ENCODE measurements at places on chromosomes 7 and 10.

DNA sequence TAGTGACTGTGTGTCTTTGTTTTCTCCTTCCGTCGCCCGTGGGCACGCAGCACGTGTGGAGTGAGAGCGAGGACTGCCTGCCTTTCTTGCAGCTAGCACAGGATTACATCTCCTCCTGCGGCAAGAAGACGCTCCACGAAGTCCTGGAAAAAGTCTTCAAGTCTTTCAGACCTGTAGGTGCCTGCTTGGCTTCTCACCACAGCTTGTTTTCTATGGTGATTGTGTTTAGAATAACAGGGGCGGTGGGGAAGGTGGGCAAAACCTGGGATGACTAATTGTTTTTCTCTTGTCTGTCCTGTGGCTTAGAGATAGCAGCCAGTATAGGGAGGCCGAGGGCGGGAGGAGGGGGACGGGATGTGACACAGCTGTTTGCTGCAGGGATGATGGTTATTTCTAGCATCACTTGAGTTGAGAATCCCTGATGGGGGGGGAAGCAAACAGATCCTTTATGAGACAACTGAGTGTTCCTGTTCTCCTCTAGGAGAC, 11.4 kb downstream of the MTURN start:
- no peaks in the 10 kb centered on the region for H3K36me3 ChIP-seq
- peaks cover 14% of the 10 kb centered on the region for H3K4me1 ChIP-seq
- no peaks in the 10 kb centered on the region for H3K27me3 ChIP-seq
- no peak overlapping the region for H3K4me3 ChIP-seq
- no peak for DNase-seq
- no peak overlapping the region for H3K27ac ChIP-seq

DNA sequence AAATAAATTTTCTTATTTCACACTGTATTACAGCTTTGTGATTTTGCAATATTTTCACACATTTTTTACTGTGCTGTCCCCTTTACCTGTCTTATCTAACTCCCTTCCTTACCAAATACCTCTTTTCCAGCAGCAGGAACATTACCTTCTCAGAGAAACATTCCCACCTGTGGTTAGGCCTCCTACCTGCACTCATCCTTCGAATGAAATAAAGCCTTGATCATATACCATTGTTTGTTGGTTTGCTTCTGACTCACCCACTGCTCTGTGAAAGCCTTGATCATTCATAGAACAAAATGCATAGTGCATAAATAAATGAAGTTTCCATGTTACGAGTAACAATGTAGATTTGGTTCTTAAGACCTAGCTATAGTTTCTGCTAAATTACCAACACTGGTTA, 256.3 kb downstream of the ARL4A start:
- DNase-seq, result no peak
- no peaks in the 10 kb centered on the region for H3K27me3 ChIP-seq
- no peaks in the 10 kb centered on the region for H3K36me3 ChIP-seq
- no peaks in the 10 kb centered on the region for H3K4me1 ChIP-seq
- no peak overlapping the region for H3K27ac ChIP-seq

DNA sequence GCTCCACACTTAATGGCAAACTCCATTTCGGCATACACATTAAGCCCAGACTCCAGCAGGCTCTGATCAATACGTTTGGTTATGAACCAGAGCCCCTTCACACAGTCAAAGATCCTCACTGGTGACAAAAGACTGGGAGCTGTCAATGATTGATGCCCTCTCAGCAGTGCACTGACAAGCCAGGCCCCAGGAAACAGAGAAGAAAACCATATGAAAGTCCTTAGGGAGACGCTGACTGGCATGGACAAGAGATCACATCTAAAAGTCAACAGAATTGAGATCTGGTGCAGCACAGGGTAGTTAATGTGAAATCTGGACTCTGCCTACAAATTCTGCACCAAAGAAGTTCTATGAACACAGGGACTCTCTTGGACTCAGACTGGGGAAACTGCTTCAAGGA, 600.9 kb upstream of the NRP1 start:
- H3K4me3 ChIP-seq, result no peak overlapping the region
- H3K27ac ChIP-seq, result no peak overlapping the region
- no peaks in the 10 kb centered on the region for H3K27me3 ChIP-seq

DNA sequence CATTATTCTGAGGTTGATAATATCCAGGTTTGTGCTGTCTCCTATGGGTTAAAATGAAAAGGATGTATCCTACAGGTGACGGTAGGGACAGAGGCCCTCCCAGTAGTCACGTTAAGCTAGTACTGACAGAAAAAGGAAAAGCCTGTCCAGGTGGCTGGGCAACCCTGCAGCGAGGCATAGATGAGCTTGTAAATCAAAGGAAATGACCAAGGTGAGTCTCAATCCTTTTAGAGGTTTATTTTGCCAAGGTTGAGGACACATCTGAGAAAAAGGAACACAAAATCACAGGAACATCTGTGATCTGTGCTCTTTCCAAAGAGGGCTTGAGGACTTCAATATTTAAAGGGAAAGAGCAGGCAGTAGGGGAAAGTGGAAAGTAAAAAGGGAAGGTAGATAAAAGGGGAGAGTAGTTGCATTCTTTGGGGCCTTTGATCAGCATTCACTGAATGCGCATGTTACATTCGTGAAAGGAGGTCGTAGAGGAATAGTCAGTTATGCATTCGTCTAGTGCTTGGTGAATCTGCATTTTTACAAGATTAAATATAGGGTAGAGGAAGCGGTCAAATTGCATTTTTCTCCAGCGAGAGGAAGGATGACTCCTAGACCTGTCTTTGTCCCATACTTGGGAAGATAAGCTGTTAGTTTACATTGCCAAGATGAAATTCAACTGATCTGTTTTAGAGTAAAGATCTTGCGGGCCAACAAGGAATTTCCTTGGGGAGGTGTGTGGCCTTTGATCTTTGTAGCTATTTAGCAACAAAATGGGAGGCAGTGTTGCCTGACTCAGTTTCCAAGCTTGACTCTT, 884 bp upstream of the GSTO1 start:
- peak overlapping the region; percentile 82 for H3K27ac ChIP-seq
- H3K4me3 ChIP-seq, result peak overlapping the region; percentile 90
- DNase-seq, result peak; percentile 16
- H3K27me3 ChIP-seq, result no peaks in the 10 kb centered on the region
- H3K36me3 ChIP-seq, result peaks cover 12% of the 10 kb centered on the region
- H3K4me1 ChIP-seq, result peaks cover 13% of the 10 kb centered on the region

DNA sequence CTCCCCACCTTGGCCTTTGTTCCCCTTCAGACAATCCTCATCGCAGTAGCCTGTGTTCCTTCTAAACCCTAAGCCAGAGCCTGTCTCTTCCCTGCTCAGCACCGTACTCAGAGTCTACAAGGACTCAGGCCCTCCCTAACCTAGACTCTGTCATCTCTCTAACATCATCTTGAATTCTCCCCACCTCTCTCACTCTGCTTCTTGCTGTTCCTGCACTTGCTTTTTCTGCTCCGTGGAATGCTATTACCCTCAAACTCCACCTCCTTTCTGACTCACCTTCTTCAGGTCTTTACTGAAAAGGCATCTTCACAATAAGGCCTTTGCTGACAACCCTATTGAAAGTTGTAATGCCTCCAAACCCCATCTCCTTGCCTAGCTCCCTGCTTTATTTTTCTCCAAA, 141.0 kb downstream of the DKK1 start:
- no peaks in the 10 kb centered on the region for H3K27me3 ChIP-seq
- H3K4me3 ChIP-seq, result no peak overlapping the region

DNA sequence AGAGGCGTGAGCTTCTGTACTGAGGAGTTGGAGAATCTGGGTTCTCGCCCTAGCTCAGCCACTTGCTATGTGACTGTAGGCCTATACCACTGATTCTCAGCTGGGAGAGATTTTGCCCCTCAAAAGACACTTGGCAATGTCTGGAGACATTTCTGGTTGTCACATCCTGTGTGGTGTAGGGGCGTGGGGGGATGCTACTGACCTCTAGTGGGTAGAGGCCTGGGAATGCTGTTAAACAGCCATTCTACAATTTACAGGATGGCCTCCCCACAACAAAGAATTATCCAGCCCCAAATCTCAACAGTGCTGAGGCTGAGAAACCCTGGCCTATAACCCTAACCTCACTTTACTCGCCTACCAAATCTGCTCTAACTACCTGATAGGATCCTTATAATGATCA, 58.8 kb upstream of the GAD2 start:
- H3K36me3 ChIP-seq, result no peaks in the 10 kb centered on the region
- no peaks in the 10 kb centered on the region for H3K4me1 ChIP-seq
- DNase-seq, result no peak
- H3K27me3 ChIP-seq, result no peaks in the 10 kb centered on the region
- H3K27ac ChIP-seq, result no peak overlapping the region

GRCh38 chr7:105590793-105591192, 9.5 kb upstream of the EFCAB10 start:
- DNase-seq, result no peak
- no peak overlapping the region for H3K4me3 ChIP-seq
- H3K27ac ChIP-seq, result no peak overlapping the region
- no peaks in the 10 kb centered on the region for H3K27me3 ChIP-seq
- H3K36me3 ChIP-seq, result no peaks in the 10 kb centered on the region

DNA sequence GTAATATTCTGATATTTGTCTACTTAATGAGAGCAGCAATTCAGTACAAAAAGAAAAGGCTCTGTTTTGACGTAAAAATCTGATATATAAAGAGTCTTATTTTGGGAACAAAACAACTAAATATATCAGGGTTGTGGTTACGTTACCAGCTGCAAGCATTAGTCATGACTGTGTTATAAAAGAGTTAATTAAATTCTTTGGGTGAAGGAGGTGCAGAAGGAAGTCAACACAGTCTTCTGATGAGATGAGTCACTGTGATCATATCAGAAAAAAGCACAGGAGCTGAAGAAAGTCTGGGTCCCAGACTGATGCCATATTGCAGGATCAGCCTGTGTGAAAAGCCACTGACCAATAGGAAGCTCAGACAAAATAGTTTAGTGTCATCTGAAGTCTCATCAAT, 234.3 kb upstream of the TEX47 start:
- DNase-seq, result no peak
- H3K27me3 ChIP-seq, result no peaks in the 10 kb centered on the region
- no peaks in the 10 kb centered on the region for H3K4me1 ChIP-seq
- H3K4me3 ChIP-seq, result no peak overlapping the region

DNA sequence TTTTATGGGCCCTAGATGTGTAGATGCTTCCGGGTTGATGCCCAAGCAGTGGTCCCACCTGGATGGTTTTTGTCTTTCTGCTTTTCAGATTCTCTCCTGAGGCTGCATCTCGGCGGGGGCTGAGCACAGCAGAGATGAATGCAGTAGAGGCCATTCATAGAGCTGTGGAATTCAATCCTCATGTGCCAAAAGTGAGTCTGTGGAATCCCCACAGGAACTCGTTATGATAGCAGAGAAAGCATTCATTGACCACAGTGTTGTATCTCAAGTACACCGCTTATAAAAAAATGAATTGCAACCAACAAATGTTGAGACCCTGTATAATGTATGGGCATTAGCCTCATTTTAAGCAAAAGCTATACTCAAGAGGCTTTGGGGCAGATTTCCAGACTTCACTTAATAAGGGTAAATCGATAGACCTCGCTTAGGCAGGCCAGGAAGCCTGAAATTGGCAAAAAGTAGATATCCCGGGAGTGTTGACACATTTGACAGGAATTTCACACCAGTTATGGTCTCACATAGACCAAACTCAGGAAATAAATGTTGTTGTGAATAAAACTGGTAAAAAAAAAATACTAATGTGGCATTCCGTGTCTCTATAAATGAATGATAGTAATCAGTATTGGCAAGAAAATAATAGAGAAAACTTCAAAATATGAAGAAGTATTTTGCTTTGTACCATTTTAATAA, 132.0 kb downstream of the WNT2 start:
- no peaks in the 10 kb centered on the region for H3K27me3 ChIP-seq
- H3K4me1 ChIP-seq, result no peaks in the 10 kb centered on the region
- H3K36me3 ChIP-seq, result no peaks in the 10 kb centered on the region

GRCh38 chr7:99374111-99375064, at the start of gene ARPC1B:
Gene ARPC1B, plus strand, starts transcription at chr7:99374730. Its CDS starts 10,985 bp downstream, at chr7:99385715.
- H3K4me3 ChIP-seq, result peak within 1 kb of the TSS; percentile 80
- no peaks in the 10 kb centered on the region for H3K27me3 ChIP-seq
- H3K4me1 ChIP-seq, result peaks cover 35% of the 10 kb centered on the region

DNA sequence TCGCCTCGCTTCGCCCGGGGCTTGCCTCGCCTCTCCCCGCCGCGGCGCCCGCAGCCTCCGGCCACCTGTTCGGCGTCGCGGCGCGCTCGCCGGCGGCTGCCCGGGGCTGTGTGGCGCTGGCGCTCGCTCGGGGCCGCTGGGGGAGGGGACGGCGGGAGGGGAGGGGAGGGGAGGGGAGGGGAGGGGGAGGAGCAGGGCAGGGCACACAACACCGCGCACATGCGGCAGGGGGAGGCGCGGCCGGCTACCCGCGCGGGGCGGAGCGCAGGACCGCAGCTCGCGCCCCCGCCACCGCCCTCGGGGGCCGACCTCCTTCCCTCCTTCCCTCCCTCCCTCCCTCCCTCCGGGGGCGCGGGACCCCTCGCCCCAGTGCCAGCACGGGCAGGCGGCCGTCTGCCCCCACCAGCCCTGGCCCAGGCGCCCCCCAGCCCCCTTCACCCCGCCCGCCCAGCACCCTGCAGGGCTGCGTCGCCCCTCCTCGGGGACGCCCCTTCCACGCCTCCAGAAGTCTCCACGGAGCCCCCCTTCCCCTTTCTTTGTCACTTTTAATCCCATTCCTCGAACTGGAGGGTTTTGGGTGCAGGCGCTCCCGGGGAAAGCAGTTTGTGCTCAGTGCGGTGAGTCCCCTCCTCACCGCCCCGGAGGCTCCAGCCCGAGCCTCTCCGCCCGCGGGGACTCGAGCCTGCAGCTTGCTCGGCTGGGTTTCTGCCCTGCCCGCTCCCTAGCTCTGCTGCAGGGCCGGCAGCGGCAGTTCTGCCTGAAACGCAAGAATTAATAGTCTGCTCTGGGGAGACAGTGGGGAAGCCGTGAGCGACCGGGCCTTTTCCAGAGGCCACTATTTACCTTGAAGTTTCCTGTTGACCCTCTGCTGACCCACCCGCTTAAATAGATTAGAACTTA, at the start of gene PARD3:
PARD3 (minus strand) TSS at position 112 of the 900 bp plus-strand sequence. CDS start 301 bp downstream, outside the sequence.
- no peak for DNase-seq
- H3K27me3 ChIP-seq, result no peaks in the 10 kb centered on the region
- no peak within 1 kb of the TSS for H3K27ac ChIP-seq

DNA sequence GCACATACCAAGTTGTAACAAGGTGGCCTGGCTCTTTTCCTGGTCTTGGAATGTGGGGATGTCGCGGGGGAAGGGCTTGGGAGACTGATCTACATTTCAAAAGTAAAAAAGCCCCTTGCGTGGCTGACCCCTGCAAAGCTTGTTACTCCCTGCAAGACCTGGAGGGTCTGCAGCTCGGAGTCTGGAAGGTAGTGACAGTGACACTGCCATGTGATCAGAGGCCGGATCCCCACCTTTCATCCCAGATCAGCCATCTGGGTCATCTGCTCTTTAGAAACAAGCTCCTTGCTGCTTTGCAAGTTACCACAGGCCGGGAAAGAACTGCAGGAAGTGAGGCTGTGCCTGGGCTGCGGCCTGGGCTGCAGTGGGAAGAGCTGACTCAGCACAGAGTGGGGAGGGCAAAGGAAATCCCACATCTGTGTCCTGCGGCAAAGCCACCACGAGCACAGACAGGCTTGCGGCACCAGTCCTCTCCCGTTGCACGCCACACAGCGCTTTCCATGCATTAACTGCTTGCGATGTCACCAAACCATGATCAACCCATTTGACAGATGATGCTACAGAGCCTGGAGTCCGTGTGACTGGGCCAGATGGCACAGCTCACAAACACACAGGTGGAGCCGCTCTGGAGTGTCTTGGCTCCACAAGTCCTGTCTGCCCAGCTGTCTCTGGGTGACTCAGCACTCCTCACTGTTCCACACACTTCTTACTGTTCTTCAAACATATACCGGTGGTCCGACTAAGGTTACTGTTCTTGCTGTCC, 97.7 kb downstream of the SH3PXD2A start:
- H3K4me3 ChIP-seq, result no peak overlapping the region
- no peaks in the 10 kb centered on the region for H3K4me1 ChIP-seq
- no peak overlapping the region for H3K27ac ChIP-seq
- H3K27me3 ChIP-seq, result no peaks in the 10 kb centered on the region
- H3K36me3 ChIP-seq, result no peaks in the 10 kb centered on the region

GRCh38 chr10:42150428-42151061, 487.8 kb downstream of the ZNF33B start:
- DNase-seq, result no peak
- no peaks in the 10 kb centered on the region for H3K4me1 ChIP-seq
- no peaks in the 10 kb centered on the region for H3K36me3 ChIP-seq
- H3K4me3 ChIP-seq, result no peak overlapping the region
- no peaks in the 10 kb centered on the region for H3K27me3 ChIP-seq

Data from B cell (primary cell).